ENCODE measurements at places on chromosomes 4 and X.

- DNase-seq, result no peak
Measured at GRCh38 chr4:55069248-55069647, 56.1 kb downstream of the KDR start.

DNA sequence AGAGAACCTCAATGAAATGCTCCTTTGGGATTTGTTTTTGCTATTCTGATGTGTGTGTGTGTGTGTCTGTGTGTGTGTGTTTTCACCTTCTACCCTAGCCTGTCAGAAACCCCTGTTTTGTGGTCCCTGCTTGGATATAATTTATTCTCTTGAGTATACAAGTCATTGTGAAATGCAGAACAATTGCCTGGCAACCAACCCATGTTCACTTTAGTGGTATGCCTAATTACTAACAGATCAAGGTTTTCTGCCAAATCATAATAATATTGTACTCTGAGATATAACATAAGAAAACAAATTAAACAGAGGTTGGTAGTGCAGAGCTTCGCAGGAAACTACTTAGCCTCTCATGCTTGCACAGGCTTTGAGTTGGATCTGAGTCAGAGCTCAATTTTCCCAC, 7.0 kb upstream of the TET2 start:
- DNase-seq, result no peak

- DNase-seq, result no peak
Measured at GRCh38 chr4:55615008-55615407, 21.1 kb downstream of the NMU start.

DNA sequence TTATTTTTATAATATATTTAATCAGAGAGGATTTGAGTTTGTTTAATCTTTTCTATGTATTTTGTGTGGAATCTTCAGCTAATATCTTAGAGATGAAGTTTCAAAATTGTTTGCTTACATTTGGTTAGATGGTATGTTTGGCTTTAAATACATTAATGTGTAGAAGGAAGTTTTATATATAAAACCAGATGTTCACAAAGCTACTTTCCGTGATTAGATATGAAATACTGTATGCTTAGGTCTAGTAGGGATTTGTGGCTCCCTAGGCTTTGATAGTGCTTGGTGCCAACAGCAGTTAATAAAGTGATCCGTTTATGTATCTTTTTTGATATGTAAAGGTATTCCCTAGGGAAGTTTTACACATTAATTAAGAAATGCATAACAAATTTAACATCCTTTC, 223.0 kb downstream of the ARHGAP10 start:
- no peak for DNase-seq

- no peak for DNase-seq
Measured at GRCh38 chr4:154292589-154292988, 199.0 kb downstream of the DCHS2 start.

DNA sequence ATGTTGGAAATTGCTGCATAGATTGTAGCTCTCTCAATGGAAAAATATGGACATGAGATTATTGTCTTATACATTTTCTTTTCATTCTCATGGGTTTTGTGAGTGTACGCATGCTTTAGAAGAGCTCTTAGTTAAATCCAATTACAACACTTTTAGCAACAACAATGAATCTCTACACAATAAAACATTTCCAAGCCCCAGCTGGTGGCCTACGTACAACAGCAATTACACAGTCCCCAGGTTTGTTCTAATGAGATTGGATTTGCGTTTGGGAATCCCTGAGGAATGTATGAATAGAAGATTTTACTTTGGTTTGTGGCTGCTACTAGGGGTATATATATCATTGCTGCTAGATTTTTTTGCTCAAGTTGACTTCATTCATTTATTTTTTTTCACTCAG, 98.6 kb downstream of the FHDC1 start:
- no peak for DNase-seq

DNA sequence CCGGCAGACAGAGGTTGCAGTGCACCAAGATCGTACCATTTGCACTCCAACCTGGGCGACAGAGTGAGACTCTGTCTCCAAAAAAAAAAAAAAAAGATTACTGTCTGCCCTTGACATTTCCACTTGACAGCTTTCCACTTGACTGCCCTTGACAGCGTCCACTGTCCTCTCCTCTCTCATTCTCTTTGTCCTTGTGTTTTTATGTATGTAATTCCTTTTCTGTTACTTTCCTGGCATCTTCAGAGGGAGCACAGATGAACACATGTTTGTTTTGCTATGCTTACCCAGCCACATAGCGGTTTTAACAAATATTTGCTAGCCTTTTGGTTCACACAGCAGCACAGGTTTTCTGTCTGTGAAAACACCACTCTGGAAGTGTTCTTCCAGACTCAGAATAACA, 26.2 kb downstream of the SYAP1 start:
- no peak for DNase-seq

- no peak for DNase-seq
Measured at GRCh38 chr4:64594723-64595122, 185.5 kb upstream of the TECRL start.

- DNase-seq, result no peak
Measured at GRCh38 chr4:116561768-116562167, 523.6 kb downstream of the TRAM1L1 start.

DNA sequence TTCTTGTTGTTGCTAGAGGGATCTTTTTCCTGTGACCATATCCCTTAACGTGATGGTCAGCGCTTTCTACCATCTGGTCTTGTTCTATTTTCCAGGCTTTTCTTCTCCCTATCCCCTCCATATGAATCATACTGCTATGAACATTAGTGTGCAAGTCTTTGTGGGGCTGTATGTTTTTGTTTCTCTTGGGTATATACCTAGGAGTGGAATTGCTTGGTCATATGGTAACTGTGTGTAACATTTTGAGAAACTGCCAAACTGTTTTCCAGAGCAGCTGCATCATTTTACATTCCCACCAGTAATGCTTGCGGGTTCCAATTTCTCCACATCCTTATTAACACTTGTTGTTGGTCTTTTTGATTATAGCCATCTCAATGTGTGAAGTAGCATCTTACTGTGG, 121.4 kb downstream of the SPRY1 start:
- no peak for DNase-seq

DNA sequence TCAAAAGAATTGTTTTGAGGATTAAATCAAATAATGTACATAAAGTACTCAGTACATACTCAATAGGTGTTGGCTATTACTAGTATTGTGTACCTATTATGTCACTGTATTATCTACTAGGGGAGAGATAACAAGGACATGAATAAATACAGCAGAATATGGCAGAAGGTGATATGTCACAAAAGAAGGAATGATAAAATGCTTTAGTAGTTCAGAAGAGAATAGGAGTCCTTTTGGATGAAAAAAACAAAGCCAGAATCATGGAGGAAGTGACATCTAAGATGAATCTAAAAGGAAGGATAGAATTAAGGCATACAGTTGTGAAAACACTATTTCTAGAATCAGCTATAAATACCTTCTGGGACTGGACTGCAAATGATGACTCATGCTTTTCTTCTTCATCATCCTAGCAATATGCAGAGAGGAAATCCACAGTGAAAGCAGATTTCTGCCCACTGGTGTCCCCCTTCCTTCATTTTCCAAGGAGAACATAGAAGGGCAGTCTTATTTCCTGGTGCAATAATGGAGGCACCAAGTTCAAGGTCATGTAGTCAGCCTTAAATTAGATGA, 98.7 kb downstream of the GLUD2 start:
- DNase-seq, result no peak

- no peak for DNase-seq
Measured at GRCh38 chr4:37989398-37990260, 29.4 kb downstream of the PTTG2 start.

DNA sequence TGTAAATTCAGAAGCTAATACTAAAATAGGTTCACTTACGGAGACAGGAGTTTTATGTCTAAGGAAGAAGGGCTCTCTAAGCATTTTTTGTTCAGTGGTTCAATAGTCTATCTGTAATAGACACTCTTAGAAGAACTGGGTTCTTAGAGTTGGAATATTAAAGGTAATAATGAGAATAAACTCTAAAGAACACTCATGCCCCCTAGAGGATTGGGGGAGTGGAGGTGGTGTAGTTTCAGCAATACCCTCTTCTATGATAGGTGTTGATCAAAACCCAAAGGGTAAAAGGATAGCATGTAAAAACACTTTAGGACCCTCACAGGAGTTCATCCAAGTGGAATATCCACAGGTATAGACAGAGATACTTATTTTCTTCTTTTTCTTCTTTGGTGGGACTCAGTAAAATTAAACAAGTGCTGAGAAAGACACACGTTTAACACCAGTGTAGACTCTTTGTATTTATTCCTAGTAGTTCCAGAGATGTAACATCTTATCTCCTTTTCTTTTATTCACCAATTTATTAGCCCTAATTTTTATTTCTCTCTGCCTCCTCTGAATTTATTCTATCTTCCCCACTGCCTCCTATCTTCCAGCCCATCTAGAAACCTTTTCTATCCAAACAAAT, 25.7 kb upstream of the MND1 start:
- DNase-seq, result no peak

GRCh38 chr4:152646221-152646620, 33.6 kb downstream of the TMEM154 start:
- no peak for DNase-seq

GRCh38 chr4:83552924-83553323, 17.0 kb downstream of the GPAT3 start:
- DNase-seq, result no peak

DNA sequence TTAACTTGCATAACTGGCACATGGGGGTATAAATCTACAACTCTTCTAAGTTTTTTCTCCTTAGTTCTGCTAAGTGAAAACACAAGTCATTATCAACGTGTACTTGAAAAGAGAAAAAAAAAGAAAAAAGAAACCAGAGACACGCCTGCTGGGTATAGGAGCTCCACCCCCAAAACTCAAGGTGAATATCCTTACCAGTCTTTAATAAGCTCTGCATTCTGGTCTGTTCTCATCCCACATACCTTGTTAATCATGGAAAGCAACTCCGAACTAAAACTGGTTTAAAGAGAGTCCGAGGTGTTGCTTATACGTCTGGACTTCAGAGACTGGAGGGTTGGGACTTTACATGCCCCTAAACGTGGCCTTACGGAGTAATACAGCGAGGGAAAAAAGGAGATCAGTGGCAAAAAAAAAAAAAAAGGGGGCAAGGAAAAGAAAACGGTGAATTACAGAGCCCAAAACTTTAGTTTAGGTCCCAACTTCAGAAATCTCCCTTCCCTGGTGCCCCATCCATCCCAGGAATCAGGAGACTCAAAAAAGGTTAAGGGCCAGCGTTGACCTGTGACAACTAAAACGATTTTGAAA, 1.0 kb downstream of the PGRMC2 start:
- DNase-seq, result no peak

GRCh38 chr4:100872811-100873210, 355.0 kb upstream of the EMCN start:
- no peak for DNase-seq

DNA sequence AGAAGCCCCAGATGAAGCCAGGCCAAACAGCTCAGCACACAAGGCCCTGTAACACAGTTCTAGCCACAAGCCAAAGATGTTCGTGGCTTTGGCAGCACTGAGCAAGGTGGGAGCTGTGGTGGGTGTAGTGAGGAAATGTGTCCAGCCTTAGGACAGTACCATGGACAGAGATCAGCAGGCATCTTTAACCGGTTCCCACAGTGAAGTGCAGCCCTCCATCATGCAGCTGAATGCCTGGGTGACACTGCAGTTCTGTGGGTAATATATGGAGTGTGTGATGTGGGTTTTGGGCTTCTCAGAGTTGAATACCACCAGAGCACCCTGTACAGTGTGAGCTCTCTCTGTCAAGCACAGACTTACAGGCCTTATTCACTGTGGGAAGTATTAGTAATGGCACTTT, 6.0 kb upstream of the NEXMIF start:
- DNase-seq, result no peak

DNA sequence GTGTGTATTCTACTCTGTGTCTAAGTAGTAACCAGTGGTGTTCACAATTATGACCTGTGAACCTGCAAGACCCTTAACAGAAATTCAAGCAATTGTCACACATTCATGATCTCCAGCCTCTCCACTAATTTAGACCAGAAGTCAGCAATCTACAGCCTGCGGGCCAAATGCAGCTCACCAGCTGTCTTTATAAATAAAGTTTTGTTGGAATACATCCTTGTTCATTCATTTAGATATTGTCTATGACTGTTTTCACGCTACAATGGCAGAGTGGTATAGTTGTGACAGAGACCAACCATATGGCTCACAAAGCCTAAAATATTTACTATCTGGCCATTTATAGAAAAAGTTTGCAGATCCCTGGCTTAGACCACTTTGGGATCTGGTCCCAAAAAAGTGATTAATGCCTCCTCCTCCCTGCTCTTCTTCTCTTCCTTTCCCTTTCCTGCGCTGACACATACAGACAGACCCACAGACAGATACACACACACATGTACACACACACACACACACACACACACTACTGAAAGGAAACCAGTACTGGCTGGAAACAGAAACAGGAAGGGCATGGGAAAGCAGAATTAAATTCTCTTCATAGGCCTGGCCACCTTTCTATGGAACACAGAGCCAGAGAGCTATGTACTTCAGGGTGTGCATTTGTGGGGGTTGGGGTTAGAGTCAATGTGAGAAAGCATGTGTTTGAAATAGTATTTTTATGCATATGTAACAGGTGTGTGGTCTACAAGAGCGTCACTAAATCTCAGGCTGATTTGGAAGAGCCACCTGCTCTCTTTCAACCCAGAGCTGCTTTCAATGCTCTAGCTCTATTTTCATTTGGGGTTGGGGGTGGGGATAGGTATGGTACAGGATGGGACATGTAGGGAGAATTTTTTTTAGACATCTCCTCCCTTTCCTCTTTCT, 49.7 kb upstream of the TMEM164 start:
- no peak for DNase-seq

DNA sequence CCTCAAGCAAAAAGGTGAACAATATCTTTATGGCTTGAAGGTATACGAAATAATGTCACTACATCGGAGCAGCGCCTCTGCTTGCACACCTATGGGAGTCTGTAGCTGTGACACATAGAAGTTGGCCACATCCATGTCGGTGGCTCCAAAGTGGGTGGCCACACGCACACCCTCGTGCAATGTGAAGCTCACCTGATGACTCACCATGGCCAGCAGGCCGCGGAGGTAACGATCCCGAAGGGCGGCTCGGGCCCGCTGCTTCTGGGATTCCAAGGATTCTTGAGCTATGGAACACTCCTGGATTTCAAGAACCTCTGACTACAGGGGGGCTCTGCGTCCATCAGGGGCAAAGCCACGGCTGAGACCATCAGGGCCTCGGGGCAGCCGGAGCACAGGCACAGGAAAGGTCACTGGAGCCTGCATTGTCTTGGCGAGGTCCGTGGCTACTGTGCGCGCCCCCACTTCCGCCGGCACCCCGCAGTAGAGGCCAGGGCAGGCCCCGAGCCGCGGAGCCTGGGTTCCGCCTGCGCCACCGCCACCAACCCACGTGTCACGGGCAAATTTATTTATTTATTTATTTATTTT, 25.2 kb downstream of the NYX start:
- DNase-seq, result no peak

- DNase-seq, result no peak
Measured at GRCh38 chr4:38523524-38524448, 140.2 kb upstream of the KLF3 start.

GRCh38 chrX:2828344-2828958, at the start of gene GYG2:
Gene GYG2 (plus strand): TSS chrX:2828930. CDS start chrX:2830189, 1,259 bp downstream.
- no peak for DNase-seq

- no peak for DNase-seq
Measured at GRCh38 chr4:78136109-78137081, 79.3 kb downstream of the FRAS1 start.
